Naive thymus-derived CD8-positive, alpha-beta T cell (primary cell): ENCODE measurements at places on chromosomes 1 and 21.

DNA sequence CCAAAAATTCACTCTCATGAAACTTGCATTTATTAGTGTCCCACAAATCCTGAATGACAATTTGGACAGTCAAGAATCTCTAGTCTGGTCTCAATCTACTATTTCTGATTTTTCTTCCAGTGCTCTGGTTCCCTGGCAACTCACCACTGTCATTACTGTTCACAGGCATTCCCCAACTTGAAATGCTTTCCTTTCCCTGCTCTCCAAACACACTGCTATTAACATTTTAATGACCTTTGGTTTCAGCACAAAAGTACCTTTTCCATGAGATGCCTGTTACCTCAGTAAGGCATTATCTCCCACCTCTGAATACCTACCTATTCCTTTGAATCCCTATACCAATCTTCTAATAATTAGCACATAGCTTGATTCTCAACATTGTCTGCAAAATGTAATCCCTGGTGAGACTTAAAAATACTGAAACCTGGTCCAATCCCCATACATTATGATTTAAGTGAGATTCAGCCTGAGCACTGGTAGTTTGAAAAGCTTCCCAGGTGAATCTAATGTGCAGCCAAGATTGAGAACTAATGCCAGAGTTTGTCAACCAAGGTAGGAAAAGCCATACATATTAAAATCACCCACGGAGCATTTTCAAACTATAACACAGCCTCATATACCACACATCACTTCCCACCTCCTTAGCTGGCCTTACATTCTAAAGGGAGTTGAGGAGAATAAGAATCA is 11.7 kb upstream of the ANGPTL3 start:
- no peak for DNase-seq

DNA sequence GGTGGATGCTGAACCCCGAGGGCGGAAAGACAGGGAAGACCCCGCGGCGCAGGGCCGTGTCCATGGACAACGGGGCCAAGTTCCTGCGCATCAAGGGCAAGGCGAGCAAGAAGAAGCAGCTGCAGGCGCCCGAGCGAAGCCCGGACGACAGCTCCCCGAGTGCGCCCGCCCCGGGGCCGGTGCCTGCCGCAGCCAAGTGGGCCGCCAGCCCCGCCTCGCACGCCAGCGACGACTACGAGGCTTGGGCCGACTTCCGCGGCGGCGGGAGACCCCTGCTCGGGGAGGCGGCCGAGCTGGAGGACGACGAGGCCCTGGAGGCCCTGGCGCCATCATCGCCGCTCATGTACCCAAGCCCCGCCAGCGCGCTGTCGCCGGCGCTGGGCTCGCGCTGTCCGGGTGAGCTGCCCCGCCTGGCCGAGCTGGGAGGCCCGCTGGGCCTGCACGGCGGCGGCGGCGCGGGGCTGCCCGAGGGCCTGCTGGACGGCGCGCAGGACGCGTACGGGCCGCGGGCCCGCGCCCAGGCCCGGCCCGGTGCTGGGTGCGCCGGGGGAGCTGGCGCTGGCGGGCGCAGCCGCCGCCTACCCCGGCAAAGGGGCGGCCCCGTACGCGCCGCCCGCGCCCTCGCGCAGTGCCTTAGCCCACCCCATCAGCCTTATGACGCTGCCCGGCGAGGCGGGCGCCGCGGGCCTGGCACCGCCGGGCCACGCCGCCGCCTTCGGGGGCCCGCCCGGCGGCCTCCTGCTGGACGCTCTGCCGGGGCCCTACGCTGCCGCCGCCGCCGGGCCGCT is 20.7 kb downstream of the FOXO6 start:
- DNase-seq: peak; percentile 43

- no peak for DNase-seq
These were observed 7.3 kb downstream of the UQCRHL start for GRCh38 chr1:15799928-15800835.

DNA sequence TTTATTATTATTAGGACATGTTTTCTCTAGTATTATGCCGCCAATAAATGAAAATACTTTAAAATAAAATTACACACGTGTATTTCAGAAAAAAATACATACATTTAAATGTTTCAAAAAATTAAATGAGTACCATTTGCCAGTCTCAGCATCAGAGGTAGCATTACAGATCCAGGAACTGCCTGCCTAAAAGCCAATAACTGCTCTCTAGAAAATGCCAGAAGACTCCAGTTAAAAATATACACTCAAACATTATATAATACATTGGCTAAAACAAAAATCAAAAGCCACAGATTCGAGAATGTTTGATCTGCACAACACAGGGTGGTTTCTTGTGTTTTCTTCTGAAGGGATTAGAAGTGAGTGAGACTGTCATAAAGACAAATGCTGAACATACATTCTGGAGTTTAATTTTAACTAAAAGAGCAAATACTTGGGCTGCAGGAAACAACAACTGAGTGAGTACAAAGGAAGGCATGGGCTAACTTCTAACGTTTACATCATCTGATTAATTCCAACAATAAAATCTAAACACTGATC is 105.5 kb downstream of the RERE start:
- DNase-seq: no peak

DNA sequence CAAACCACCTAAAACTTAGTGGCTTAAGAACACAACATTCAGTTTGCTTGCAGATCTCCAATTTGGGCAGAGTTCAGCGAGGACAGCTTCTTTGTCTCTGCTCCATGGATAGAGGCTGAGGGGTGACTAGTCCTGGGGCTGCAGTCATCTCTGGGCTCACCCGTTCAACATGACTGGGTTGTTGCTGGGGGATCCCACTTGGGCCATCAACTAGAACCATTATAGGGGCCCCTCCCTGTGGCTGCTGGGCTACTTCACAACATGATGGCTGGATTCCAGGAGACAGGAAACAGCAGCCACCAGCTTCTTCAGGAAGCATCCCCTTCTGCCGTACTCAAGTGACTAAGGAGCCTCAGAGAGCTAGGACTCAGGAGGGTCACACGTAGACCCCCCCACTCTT is 140.9 kb downstream of the RHOU start:
- DNase-seq: no peak

- DNase-seq: no peak
These were observed 27.7 kb upstream of the MAGOH start for GRCh38 chr1:53266038-53266437.

GRCh38 chr1:245397771-245398170 is 243.0 kb downstream of the KIF26B start:
- no peak for DNase-seq

GRCh38 chr1:218525451-218526197 is 180.5 kb downstream of the TGFB2 start:
- DNase-seq: no peak

DNA sequence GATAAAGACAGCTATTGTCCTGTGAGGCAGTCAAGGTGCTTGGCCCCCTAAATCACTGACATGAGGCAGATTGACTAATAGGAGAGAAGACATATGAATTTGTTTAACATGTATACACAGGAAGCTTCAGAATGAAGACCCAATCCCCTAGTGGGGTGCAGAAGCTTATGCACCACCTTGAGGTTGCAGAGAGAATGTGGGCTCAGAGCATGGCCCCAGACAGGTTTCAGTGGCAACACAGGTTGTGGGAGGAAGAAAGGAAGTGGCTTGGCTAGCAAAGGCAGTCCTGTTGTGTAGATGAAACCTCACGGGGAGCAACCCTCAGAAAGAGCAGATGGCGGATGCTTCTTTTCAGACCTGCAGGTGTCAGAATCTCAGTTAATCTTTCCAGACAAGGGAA is 37.0 kb upstream of the PARP1 start:
- DNase-seq: peak; percentile 45

DNA sequence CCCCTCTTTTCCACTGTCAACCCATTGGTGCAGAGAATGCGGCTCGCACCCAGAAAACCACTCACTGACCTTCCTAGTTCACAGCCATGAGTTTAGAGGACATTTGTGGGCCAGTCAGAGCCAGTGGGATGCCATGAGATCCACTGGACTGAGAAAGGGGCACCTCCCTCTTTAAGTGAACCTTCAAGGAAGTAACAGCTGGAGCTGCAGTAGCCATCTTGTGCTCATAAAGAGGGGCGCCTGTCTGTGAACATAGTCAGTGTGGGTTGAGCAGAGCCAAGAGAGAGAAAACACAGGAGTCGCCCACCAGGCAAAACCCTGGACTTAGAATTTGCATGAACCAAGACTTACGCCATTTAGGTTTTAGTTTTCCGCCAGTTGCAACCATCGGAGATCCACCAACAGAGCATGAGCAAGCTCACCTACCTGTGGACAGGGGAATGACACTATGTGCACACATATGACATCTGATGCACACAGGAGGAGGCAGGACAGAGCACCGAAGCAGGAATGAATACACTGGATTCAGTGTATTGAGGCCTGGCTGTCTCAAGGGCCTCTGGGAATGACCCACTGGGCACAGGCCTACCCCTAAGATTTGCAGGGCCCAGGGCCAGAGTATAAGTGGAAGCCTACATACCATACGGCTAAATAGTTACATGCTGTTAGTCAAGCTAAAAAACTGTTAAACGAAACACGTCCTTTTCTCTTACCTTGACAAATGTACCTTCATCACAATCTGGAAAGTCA is 151.6 kb downstream of the GRIK3 start:
- DNase-seq: no peak

- DNase-seq: no peak
These were observed 32.2 kb upstream of the AKT3 start for GRCh38 chr1:243882276-243882675.

- no peak for DNase-seq
These were observed 10.0 kb upstream of the CLDN19 start for GRCh38 chr1:42750041-42750440.

- DNase-seq: no peak
These were observed 1.5 kb downstream of the XPR1 start for GRCh38 chr1:180633057-180634056.

- no peak for DNase-seq
These were observed 279.0 kb downstream of the MATN1 start for GRCh38 chr1:30444401-30444800.

GRCh38 chr1:67489643-67490042 is 59.4 kb upstream of the SERBP1 start:
- no peak for DNase-seq

- no peak for DNase-seq
These were observed 179.3 kb downstream of the VAV3 start for GRCh38 chr1:107785496-107786202.

- no peak for DNase-seq
These were observed 32.2 kb downstream of the FAM177B start for GRCh38 chr1:222769181-222769580.

GRCh38 chr1:215992620-215993019 is 425.5 kb downstream of the KCTD3 start:
- DNase-seq: no peak

- no peak for DNase-seq
These were observed 36.4 kb downstream of the MRAP start for GRCh38 chr21:32334980-32335531.

- no peak for DNase-seq
These were observed 100.6 kb downstream of the DISC1 start for GRCh38 chr1:231727171-231727570.

- DNase-seq: no peak
These were observed 21.9 kb downstream of the DPYD start for GRCh38 chr1:97898948-97899347.

DNA sequence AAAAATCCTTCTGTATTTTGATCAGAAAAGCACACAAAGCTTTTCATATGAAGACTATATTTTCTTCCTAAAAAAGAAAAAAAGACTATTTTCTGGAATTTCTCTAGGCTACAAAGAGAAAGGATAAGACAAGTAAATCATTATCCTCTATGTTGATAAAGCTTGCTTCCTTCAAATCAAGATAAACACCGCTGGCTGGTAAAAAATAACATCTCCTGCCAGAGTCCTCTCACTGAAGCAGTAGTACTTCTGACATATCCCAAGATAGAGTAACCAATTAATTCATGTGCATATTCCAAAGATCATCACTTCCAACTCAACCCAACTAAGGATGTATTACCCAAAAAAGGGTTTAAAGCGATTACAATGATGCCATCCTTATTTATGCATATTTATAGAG is 34.3 kb downstream of the DENND1B start:
- no peak for DNase-seq

GRCh38 chr1:83769594-83770318 is 229.2 kb downstream of the TTLL7 start:
- no peak for DNase-seq

GRCh38 chr1:3730543-3731247 is 21.6 kb upstream of the CCDC27 start:
- no peak for DNase-seq

GRCh38 chr1:89546082-89546889 is 21.7 kb downstream of the LRRC8B start:
- DNase-seq: no peak

- DNase-seq: no peak
These were observed 224.5 kb upstream of the TMEM51 start for GRCh38 chr1:14928886-14929546.

GRCh38 chr1:53893999-53894636 is at the start of gene DIO1:
Gene DIO1 (plus strand): TSS chr1:53894187. CDS start chr1:53894211, 24 bp downstream.
- no peak for DNase-seq

DNA sequence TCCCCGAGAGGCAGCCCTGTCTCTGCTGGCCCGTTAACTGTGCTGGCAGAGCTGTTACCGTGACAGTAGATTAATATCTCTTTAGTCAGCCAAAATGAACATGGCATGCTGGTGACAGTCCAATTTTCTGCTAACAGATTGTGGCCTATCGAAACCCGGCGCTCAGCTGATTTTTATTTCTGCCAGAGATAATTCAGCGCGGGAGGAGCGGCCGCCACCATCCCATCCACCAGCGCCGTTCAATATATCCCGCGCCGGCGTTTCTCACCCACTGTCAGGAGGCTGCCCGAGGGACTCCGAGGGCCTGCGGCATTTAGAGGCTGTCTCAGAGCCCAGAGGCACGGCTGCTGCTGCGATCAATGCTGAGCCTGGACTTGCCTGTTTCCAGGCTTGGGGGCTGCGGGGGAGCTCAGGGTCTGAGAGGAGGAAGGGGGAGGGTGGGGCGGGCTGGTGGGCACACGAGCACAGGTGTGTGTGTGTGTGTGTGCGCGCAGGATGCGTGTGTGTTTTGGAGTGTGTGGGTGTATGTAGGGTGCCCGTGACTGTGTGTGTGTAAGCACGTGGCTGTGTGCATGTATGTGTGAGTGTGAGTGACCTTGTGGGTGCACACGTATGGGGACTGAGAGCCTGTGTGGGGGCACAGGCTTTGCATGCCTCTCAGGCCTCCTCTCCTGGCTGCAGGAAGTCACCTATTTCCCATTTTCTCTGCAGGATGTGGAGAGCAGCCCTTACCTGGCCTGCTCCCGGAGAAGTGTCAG is 109.7 kb upstream of the ACTRT2 start:
- no peak for DNase-seq

- DNase-seq: no peak
These were observed 12.7 kb upstream of the GADD45A start for GRCh38 chr1:67672260-67672803.
